AG08396 (cell line): ENCODE measurements at places on chromosomes 4 and X.

- DNase-seq: no peak
Measured at GRCh38 chr4:79620617-79621016, 212.6 kb upstream of the GK2 start.

- no peak for DNase-seq
Measured at GRCh38 chrX:130179170-130179569, 7.4 kb downstream of the RAB33A start.

GRCh38 chr4:146742416-146742815, 103.7 kb downstream of the POU4F2 start:
- no peak for DNase-seq

- peak; percentile 14 for DNase-seq
Measured at GRCh38 chrX:119145241-119145653, 17.6 kb upstream of the KIAA1210 start.

GRCh38 chr4:5730993-5731990, 20.3 kb downstream of the EVC start:
- DNase-seq: no peak

DNA sequence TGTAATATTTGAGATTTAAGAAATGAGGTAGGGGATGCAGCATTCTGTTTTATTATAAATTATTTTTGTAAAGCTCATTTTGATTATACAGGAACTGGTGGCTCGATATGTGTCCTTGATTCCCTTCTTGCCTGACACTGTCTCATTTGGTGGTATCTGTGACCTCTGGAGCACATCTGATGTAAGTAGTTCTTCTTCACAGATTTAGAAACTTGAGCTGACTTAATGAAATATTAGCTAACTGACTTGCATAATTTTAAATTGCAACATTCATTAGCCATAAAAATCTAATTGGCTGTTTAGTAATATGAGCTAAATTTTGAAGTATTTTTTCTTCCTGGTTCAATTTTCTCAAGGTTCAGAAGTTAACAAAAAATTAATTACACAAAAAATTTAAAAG, 69.1 kb downstream of the FBXL5 start:
- no peak for DNase-seq
